CD4-positive, alpha-beta T cell treated with Interleukin-17A for 1 hour (primary cell): ENCODE measurements at places on chromosomes 6 and 20.
A peak's percentile ranks its signal among the peaks of the same experiment; 100 is the strongest.

DNA sequence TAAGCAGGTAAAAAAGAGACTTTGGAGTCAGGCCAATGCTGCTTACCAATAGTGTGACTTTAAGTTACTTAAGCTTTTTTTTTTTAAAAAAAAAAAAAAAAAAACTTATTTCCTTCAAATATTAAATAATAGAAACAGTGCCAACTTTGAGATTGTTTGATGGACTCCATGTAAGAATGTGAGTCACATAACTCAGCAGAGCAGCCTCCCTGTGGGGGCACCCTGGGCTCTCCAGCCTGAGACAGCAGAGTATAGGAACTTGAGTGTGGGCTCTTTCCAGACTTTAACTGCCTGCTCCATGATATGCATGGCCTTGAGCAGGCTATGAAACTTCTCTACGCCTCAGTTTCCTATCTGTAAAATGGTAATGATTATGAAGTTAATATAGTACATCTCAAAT is 113.3 kb upstream of the SAMD5 start:
- no peak for DNase-seq

DNA sequence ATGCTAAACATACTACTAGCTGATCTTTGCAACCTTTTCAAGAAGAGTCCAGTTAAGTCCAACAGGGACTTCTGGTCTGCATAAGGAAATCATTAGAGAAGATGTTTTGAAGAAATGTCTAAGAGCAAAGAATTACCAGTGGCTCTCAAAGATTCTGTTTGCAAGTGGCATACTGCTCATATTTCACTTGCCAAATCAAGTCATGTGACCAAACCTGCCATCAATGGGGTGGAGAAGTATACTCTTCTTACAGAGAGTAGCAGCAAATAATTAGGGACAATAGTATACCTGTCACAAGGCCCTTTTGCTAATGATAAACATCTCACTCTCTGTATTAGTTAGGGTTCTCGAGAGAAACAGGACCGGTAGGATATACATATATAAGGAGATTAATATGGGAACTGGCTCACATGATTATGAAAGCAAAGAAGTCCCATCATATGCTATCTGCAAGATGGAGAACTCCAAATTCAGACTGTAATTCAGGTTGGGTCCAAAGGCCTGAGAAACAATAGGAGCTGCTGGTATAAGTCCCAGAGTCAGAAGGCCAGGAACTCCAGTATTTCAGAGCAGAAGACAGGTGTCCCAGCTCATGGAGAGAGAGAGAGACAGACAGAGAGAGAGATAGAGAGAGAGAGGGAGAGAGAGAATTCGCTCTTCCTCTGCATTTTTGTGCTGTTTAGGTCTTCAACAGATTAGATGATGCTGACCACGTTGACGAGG is 111.5 kb downstream of the LCA5 start:
- no peak for DNase-seq

DNA sequence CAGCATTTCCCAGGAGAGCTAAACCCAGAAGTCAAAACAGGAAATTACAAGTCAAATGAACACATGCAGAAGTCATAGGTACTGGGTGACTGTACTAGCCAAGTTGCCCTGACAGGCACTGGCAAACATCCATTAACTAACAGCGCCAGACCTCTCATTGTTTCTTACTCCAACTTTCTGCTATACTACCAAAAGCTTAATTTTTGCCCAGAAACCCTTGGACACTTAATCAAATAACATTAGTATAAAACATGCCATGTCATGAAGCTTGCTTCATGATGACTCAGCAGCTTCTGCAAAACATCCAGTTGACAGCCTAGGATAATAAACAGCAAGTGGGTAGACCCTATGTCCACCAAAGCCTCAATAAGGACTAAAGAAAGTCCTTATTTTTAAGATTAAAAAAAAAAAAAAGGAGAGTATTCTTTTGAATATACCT is 3.5 kb downstream of the NUP153 start:
- DNase-seq, result peak; percentile 51

DNA sequence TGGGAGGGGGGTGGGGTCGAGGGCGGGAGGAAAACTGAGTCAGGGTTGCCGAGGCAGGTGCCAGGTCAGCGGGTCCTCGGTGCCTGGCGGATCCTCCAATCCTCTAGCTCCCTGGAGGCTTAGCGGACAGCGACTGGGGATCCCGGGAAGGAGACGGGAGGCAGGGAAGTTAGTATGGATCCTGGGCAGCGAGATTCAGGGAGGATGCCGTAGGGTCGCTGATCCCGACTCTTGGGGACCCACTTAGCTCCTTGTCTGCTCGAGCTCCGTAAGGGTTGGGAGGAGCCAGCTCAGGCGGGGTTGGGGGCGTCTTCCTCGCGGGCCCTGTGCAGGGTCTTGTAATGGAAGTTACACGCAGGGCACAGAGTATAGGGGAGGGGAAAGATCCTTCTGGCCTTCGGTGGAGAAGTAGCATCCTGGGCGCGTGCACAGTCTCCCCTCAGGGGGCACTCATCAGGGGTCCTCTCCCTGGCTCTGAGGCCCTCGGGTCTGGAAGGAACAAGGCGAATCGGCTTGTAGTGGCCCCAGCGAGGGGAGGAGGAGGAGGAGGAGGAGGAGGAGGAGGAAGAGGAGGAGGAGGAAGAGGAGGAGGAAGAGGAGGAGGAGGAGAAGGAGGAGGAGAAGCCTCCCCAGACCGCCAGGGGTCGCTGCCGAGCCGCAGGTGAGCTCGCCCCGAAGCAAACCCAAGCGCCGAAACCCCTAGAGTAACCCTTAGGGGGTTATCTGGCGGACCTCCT is 6.4 kb upstream of the SLC12A5 start:
- peak; percentile 76 for DNase-seq

DNA sequence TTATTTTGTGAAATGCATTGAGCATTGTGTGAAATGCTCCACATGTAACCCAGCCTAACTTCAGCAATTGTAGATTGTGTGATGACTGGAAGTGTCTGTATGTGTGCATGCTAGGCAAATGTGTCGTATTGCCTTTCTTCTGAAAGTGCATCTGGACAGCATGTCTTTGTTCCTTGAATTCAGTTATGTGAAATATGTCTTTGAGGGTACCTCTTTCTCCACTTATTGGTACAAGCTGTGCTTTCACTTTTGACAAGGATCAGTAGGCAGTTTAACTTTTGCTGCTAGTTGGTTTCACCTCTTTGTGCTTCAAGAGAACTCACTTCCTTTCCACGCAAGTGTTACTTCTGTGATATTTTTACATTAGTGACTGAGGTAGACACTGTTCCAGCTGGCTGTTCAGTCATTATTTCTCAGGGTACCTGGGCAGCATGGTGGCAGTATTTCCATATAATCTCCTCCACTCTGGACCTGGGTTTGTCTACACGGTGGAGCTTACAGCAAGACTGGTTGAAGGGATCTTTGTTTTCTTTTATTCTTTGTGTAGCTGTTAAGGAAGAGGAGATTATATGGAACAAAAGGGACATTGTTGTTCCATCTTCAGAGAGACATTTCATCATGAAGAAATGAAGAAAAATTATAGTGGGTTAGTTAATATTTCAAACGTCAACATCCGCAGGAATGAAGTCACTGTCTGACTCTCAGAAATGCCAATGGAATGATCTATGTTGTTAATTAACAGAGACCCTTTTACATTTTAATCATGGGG is 175.4 kb downstream of the UTRN start:
- DNase-seq, result peak; percentile 53

DNA sequence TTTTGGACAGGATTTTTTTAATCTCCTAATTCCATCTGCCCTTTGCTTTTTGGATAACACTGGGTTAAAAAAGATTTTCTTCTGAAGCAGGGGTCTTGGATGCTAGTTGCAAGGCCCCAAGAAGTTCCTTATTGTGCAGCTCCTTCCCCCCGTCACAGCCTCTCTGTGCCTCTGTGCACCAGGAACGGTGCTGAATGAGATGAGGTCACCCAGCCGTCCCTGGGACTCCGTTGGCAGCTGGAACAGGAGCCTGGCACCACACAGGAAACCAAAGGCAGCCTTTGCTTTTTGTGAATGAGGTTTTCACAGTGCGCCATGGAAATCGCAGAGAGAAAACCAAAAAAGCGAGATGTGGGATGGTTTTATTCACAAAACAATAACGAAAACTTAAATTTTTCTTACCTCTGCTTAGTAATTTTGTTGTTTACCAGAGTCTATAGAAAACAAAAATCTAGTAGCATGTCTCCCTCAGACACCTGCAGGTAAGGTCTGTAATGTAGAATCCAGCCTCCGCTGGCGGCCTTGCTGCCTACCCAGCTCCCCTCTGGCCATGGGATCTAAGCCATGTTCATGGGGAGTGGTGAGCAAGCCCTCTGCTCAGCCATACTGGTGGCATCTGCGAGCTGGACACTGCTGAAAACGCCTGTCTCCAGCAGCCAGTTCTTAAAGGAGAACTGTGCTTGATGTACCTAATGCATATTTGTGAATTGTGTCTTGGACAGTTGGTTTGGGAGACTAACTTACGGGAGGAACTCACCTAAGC is 40.4 kb upstream of the SYNJ2 start:
- DNase-seq, result no peak

GRCh38 chr6:105136431-105137350 is 43.1 kb downstream of the POPDC3 start:
- DNase-seq, result peak; percentile 5

DNA sequence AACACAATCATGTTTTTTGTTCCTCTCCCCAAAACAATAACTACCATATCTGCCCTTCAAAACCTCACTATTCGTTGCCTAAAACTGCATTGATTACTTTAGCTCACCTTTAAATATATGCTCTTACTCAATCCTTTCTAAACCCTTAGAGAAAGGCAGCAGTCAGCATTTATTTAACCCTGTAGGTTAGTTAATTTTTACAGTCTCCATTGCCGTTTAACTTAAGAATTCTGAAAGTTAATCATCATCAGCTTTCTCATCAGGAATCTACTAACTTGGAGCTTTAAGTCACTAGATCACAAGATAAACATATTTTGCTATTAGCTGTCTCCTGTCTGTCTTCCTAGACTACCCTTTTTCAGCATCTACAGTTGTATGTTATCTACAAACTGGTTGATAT is 991.9 kb downstream of the EPHA7 start:
- no peak for DNase-seq

DNA sequence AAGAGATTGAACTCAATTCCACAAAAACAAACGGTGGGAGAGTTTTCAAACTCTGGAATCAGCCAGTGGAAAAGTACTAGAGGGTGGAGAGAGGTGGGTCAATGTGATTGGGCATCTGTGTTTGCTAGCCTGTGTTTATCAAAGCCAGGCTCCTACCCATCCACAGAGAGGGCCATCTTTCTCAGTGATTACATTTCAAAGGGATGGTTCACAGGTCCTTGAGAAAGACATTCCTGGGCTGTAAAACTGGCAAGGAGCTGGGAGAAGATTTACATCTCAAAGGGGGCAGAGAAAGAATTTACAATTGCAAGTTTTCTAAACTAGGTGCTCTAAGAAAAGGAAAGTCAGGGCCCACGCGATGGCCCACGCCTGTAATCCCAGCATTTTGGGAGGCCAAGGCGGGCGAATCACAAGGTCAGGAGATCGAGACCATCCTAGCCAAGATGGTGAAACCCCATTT is 146.8 kb upstream of the UST start:
- no peak for DNase-seq

- no peak for DNase-seq
Measured at GRCh38 chr6:3874069-3874468, 24.9 kb downstream of the FAM50B start.

- no peak for DNase-seq
Measured at GRCh38 chr6:160014869-160015182, 45.9 kb downstream of the IGF2R start.

DNA sequence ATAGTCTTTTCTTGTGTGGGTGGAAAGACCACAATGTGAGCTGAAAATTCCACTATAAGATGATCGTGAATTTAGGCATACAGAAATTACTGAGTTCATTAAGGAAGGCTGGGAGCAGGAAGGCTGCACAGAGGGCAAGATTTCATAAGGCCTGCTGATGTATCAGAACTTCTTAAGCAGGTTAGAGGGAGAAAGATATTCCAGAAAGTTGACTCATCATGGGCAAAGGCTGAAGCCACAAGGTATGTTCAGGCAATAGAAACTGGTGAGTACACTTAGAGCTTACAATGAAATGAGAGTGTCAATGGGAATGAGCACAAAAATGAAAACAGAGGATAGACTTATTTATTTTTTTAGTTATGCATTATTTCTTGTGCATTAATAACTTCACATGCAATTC is 618.6 kb downstream of the CBLN4 start:
- DNase-seq, result no peak

GRCh38 chr20:41123631-41124030 is 13.7 kb upstream of the PLCG1 start:
- DNase-seq, result no peak

- no peak for DNase-seq
Measured at GRCh38 chr6:44837255-44837654, 449.7 kb downstream of the CDC5L start.

DNA sequence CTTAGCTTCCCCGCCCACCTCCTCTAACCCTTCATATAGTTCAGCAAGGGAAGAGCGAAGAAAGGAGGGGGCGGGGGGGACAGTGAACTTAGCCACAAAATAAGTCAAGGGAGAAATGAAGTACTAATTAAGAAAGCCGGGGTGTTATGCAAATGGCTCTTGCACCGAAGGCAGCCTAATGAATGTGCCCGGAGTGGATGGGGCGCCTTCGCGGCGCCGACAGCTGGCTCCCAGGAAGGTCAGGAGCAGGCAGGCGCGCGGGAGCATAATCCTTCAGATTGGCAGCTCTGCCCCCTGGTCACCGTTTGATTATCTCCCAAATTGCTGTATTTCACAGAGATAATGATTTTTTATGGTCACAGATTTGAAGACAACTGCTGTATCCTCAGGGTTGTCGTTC is 395.1 kb downstream of the TFAP2B start:
- no peak for DNase-seq

GRCh38 chr20:10005885-10006284 is 28.9 kb upstream of the ANKEF1 start:
- DNase-seq, result no peak

DNA sequence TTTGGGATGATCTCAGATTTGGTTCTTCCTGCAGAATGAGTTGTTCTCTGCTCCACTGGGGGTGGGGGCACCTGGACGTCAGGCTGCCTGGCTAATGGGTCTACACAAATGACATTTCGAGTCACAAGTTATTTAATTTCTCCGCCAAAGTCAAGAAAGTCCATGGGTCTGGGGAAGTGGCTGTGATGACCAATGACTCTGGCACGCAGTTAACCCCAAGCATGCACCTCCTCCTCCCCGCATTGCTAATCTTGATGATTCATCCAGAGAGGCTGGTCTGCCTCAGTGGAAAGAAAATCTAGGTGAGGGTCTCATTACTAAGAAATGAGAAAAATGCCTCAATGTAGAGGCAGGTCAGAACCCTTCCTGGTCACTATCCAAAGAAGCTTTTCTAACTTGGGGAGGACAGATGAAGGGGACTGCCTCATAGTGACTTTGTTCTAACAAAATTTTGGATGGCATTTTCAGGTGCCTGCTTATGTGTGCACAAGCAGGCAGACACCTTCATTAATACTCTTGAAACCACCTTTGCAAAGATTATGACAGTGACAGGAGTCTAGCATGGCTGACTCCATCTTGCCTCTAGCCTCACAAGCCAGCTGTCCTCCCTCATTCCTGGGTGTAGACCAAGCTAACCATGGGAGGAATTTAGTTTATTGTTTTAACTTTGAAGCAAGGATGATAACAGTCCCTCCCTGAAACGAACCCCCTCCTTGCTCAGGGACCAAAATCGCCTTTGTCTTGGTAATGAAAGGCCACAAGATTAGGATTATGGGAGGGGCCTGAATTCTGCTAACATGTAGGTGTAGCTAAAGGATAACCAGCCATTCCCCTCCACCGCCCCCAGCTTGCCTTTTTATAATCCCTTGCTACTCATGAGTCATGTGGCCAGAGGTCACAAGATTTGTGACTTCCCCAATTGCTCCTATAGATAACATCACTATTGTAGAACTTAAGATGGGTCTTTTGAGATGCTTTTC is 98.6 kb upstream of the MRPS10 start:
- no peak for DNase-seq

GRCh38 chr6:134247231-134247833 is 70.6 kb downstream of the SGK1 start:
- DNase-seq, result peak; percentile 92

- no peak for DNase-seq
Measured at GRCh38 chr6:2108700-2109306, 136.6 kb downstream of the GMDS start.
